Stomach (tissue), 19 donors: ENCODE measurements at places on chromosomes 6 and 20. TPM values are rescaled to one million over a fixed set of nuclear protein-coding genes. Genes with fewer than 3 reads are reported as not detected.
A peak's percentile ranks its signal among the peaks of the same experiment; 100 is the strongest.

SERPINB1 gene
- 126 TPM for polyA plus RNA-seq

HCK gene
- 14.7 TPM for polyA plus RNA-seq

SLC35F1 gene
- 0.15 TPM for polyA plus RNA-seq

VWA7 gene
- polyA plus RNA-seq = 1.4 TPM

PRSS35 gene
- polyA plus RNA-seq = 0.31 TPM

SLC26A8 gene
- 0.12 TPM for polyA plus RNA-seq

BPIFB2 gene
- polyA plus RNA-seq = not detected

CD93 gene
- polyA plus RNA-seq = 5.3 TPM

NDRG3 gene
- 21.7 TPM for polyA plus RNA-seq

CLDN20 gene
- not detected for polyA plus RNA-seq

NAA20 gene
- 114 TPM for polyA plus RNA-seq

SLA2 gene
- polyA plus RNA-seq = 0.56 TPM

DNA sequence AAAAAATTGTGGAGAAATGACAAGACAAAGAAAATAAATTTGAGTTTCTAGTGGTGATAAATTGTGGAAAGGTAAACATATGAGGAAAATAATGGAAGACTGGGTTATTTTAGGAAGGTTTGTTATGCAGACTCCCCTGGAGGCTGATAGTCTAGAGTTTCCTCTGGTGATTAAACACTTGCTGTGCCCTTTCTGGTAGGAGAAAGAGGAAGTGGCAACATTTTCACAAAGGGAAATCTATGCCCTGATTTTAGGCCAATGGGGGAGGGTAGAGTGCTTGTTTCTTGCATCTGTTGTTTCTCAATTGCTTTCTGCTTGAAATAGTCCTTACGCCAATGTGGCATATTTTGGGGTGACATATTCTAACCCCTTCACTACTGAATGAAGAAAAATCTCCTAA lies 129.1 kb upstream of the DOK5 start:
- no peak for DNase-seq

DNA sequence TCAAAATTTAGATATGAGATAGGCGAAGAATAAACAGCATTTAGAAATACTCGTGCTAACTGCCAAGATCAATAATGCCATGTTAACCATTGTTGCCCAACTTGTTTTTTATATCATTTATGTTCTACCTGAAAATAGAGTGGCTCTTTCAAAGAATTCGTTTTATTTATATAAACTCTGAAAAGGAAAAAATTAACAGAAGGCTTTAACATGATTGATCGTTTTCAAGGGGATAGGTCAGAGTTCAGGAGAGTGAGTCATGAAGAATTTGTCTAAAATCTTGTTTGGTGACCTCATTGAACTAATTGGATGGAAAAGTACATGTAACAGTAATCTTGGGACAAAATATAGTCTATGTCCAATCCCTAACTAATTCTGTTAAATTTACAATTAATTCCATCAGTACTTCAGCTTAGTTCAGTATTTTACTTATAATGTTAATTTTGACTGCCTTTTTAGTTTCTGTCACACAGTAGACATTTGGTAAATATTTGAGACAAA lies 11.1 kb upstream of the ELOVL2 start:
- DNase-seq = no peak

DNA sequence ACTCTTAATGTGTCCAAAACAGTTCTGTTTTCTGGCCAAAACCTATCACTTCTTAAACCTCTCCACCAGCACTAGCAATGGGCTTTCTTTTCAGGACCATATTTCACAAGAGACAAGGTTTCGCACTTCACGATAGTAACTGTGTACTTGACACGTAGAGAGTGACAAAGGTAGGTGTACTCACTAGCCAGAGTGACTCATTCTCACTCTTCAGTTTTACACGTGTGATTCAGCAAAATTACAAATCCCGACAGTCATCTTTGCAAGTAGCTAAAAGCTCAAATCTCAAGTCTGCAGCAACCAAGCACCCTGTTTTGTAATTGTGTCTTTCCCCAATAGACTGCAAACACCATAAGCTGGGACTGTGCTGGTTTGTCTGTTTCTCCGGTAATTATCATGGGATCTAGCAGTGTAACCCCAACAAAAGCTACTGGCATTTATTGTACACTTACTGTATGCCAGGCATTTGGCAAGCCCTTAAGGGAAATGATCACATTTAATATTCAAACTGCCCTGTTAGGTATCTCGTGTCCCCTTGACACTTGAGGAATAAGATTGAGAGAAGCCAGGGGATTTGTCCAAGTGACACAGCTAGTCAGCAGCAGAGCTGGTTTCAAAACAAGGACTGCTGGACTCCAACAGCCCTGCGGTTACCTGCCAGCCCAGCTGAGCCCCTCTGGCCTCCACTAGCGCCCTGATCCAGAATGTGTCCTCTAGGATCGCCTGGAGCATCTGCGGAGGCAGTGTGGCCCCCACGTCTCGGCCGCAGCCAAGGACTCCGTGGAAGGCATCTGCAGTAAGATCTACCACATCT lies 9.9 kb downstream of the PCIF1 start:
- DNase-seq = no peak

DNA sequence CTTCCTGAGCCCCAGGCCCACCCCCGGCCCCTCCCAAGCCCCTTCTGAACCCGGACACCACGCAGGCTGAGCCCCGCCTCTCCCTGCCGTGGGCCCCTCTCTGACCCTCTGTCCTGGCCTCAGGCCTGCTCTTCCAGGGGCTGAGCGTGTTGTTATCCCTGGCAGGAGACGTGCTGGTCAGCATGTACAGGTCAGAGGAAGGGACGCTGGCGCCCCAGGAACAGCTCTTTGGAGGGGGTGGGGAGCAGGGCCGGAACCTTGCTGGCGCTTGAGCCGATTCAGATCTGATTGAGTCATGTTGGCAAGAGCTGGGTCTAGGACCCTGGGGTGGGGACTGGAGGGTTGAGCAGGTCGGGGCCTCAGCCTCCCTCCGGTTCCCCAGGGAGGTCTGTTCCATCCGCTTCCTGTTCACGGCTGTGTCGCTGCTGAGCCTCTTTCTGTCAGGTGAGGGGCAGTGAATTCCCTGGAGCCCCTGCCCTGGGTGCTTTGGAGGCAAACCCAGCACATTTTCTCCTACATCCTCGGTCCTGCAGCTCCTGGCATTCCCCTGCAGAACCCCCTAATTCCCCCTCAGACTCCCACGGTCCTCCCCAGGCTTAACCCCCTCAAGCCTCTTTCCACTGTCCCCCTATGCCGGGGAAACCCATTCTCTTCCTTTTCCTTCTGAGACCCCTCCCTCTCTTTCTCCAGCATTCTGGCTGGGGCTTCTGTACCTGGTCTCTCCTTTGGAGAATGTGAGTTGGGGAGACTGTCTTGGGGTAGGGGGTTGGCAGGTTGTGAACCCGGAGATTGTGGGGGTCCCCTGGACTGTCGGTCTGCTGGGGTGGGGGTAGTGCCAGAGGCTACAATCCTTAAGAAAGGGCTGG lies 2.0 kb downstream of the SPAG4 start:
- peak; percentile 82 for DNase-seq

GRCh38 chr6:32941214-32941768 lies 463 bp upstream of the HLA-DMB start:
- DNase-seq = no peak

DNA sequence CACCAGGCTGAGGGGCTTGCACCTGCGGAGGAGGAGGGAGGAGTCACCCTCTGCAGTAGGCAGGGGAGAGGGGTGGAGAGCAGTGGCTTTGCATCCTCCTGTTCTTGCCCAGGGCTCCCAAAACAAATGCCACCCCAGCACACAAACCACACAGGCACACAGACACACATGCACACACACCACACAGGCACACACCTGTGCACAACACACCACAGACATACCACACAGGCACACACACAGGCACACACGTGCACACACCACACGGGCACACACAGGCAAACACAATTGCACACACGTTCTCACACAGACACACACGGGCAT lies 26.6 kb downstream of the YTHDF1 start:
- no peak for DNase-seq

DNA sequence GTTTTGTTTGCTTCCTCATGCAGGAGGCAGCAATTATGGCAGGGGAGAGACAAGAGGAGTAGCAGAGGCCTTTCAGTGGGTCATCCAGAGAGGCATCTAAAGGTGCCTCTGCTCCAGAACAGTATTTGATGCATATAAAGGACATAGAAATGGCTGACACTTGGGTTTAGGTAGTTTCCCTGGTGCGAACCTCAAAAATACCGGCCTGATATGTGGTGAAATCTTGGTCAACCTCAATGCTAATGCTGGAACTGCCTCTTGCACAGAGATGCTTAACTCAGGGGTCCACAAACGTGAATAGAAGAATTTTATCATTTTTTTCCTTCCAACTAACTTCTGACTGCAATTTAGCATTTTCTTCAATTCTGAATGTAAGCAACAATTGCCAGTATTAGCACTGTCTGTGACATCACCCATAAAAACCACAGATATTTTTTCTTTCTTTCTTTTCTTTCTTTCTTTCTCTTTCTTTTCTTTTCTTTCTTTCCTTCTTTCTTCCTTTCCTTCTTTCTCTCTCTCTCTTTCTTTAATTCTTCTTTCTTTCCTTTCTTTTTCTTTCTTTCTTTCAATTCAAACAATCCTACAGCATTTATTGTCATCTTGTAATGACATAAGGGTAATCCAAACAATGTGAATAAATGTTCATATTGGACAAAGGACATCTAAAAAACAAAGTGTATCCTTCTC lies 180.0 kb upstream of the UST start:
- DNase-seq = no peak

DNA sequence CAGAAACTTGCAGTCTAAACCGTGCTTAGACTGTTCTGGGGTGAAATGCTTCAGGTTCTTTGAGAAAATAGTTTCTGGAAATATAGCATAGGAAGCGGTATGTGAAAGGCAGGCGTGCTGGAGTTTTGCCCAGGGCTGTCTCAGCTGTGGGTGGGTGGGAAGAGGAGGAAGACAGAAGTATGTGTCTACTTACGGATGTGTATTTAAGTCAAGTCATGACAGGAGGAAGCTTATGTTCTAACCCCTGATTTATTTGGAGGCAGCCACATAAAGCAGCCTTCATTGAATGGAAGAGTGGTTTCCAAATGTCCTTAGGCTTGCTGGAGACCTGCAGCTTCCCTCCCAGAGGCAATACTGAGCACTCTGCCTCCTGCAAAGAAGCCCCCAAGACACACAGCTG lies 345.8 kb upstream of the PRND start:
- DNase-seq = no peak

DNA sequence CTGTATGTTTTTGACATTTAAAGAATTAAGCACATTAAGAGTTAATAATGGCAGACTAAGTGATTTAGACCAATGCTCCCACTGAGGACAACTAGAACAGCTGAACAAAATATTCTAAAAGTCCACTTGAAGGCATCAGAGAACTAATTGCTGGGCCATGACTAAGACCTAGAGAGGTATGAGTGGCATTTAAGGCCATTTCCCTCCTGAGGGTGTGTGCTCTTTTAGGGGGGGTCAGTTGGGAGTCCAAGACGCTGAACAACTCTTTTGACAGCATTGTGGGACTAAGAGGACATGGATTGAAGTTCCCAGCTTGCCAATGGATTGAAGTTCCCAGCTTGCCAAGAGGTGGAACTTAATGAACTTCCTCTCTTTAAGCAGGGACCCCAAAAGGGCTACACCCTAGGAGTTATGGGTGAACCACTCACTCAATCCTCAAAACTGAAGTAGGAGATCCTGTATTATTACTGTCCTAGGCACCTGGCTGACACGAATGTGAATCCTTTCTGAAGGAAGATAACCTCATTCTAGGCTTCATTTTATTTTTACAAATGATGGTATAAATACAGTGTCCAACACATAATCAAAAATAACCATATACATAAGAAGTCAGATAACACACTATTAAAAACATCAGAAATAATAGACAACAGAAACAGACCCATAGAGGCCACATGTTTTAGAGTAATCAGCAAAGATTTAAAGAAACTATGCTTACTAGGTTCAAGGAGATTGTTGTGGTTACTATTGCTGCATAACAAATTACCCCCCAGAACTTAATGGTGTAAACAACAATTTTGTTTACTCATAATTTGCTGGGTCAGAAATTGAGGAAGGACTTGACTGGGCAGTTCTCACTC lies 175.1 kb downstream of the VEGFA start:
- DNase-seq = no peak

DNA sequence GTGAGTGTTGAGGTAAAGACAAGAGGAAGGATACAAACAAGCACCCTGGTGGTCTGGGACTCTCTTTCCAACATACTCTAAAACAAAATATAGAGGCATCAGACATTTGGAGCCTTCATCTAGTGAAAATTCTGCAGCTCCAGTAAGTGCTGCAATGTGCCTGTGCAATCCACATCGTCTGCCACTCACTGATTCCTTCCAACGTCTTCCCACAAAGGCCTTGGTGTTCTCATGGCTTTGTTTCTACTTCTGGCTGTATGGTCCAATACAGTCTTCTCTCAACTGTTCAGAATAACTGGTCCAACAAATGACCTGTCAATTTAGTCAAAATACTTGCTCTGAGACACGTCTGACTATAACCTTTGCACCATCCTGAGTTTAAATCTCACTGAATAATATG lies 125.8 kb downstream of the MAP7 start:
- DNase-seq = no peak

- DNase-seq = no peak
Observed at GRCh38 chr20:2421247-2421646, 40.5 kb downstream of the TGM6 start.

DNA sequence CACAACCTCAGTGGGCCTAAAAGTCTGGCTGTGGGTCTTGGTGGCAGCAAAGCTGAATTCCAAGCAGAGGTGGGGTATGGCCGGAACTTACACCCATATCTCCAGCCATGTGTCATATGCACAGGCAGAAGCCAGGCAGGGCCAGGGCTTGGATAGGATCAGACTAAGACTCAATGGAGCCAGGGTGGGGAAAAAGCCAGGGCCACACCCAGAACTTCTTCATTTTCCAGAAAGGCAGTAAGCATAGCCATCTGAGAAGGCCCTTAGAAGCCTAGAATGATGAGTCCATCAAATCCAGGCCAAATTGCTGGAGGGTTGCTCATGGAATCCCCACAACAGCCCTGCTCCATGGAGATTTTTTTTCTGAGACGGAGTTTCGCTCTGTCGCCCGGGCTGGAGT lies 116.2 kb upstream of the SRSF6 start:
- no peak for DNase-seq

GRCh38 chr6:76683985-76684384 lies 611.5 kb upstream of the IMPG1 start:
- DNase-seq = no peak

GRCh38 chr6:92297101-92297500 lies 1122.3 kb downstream of the EPHA7 start:
- DNase-seq = no peak
